Activated CD4-positive, alpha-beta T cell treated with anti-CD3 and anti-CD28 coated beads for 36 hours (primary cell): ENCODE measurements at places on chromosomes 12 and 14. TPM values are rescaled to one million over a fixed set of nuclear protein-coding genes. Genes with fewer than 3 reads are reported as not detected.

Gene OR6C2
- not detected for total RNA-seq

Gene KLHL33
- 0.05 TPM for total RNA-seq

DNA sequence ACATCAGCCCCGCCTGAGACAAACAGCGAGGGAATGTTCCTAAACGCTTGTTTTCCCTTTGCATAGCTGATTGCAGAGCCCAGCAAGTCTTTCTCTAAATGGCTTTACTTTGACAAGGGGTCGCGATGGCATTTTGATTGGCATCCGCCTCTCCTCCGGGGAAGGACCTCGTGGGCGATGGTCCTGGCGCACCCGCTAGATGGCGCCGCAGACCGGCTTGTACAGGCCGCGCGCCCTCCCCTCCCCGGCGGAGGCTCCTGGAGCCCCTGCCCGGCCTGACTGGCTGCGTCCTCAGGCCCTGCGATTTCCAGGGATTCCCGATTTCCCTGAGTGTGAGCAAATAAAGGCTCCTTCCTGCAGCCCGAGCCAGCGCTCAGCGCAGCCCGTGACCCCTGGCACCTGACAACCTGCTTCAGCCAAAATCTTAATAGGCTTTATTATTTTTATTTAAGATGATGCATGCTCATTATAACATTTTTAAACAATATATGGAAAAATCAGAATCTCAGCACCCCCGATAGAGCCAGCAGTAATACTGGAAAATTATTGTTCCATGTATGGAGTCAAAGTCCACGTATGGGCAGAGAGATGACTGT, 468.3 kb downstream of the AACS start:
- H3K27me3 ChIP-seq = peaks cover 7% of the 10 kb centered on the region
- no peak overlapping the region for H3K4me3 ChIP-seq
- no peak overlapping the region for H3K27ac ChIP-seq
- peak; percentile 65 for DNase-seq
- no peaks in the 10 kb centered on the region for H3K4me1 ChIP-seq

DNA sequence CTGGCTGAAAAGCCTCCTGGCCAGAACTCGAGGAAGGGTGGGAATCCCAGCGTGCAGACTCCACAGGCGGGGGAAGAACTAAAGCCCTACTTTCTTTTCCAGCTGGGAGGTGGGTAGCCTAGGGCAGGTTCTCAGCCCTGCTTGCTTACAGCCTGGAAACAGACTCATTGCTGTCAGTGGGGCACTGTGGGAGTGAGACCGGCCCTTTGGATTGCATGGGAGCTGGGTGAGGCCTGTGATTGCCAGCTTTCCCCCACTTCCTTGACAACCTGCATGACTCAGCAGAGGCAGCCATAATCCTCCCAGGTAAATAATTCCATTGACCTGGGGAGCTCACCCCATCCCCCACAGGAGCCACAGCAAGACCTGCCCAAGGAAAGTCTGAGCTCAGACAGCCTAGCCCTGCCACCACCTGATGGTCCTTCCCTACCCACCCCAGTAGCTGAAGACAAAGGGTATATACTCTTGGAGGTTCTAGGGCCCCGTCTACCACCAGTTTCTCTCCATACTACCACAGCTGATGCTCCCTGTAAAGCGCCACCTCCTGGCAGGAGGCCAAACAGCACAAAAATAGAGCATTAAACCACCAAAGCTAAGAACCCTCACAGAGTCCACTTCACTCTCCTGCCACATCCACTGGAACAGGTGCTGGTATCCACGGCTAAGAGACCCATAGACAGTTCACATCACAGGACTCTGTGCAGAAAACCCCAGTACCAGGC, 294.1 kb downstream of the SEC23A start:
- H3K36me3 ChIP-seq = no peaks in the 10 kb centered on the region
- H3K4me3 ChIP-seq = no peak overlapping the region
- H3K27ac ChIP-seq = no peak overlapping the region
- no peaks in the 10 kb centered on the region for H3K4me1 ChIP-seq
- DNase-seq = peak; percentile 28

- H3K27me3 ChIP-seq = peaks cover 8% of the 10 kb centered on the region
- H3K4me1 ChIP-seq = no peaks in the 10 kb centered on the region
- no peak overlapping the region for H3K27ac ChIP-seq
- no peak overlapping the region for H3K4me3 ChIP-seq
- no peaks in the 10 kb centered on the region for H3K36me3 ChIP-seq
These were observed 126.0 kb upstream of the FRMD6 start for GRCh38 chr14:51525739-51526138.

DNA sequence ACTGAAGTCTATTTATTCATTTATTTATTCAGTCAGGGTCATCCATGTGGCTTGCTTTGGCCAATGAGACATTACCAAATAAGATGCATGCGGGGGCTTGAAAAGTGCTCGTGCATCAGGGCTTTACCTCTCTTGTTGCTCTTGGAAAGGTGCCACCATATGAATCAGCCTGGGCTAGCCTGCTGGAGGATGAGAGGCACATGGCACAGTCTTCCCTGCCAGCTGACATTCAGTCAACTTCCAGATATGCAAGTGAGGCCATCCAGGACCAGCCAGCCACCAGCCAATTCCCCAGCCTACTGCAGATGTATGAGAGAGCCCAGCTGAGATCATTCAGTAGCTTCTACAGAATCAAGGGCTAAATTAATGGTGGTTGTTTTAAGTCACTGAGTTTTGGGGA, 105.2 kb upstream of the RPH3A start:
- H3K4me3 ChIP-seq = no peak overlapping the region

GRCh38 chr12:115755725-115756085, 521.8 kb downstream of the MED13L start:
- no peaks in the 10 kb centered on the region for H3K4me1 ChIP-seq
- no peak overlapping the region for H3K4me3 ChIP-seq
- no peaks in the 10 kb centered on the region for H3K36me3 ChIP-seq
- DNase-seq = no peak
- peaks cover 14% of the 10 kb centered on the region for H3K27me3 ChIP-seq
- H3K27ac ChIP-seq = no peak overlapping the region

DNA sequence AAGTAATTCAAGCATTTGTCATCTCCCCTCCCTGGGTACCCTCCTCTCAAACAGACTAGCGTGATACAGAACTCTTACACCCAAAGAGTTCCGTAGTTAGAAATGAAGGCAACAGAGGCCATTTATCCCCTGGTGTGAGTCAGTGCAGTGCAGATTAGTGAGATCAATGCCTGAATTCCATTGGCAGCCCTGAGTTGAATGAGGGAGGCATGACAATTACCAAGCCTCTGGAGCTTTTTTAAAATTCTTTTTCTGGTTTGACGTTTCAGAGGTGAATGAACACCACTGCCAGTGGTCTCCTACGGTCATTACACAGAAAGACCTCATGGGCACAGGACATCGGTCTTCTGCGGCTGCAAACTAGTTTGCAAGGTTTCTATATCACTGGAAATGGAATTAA, 94.4 kb downstream of the PRIMA1 start:
- H3K4me1 ChIP-seq = no peaks in the 10 kb centered on the region
- no peak for DNase-seq
- no peak overlapping the region for H3K27ac ChIP-seq
- no peak overlapping the region for H3K4me3 ChIP-seq
